ENCODE measurements at places on chromosomes 11 and 22. TPM values are rescaled to one million over a fixed set of nuclear protein-coding genes. Genes with fewer than 3 reads are reported as not detected.

The DERL3 gene
- total RNA-seq = 0.66 TPM

The ANGPTL5 gene
- total RNA-seq = not detected

The UBQLNL gene
- 0.30 TPM for total RNA-seq

The FAM111A gene
- total RNA-seq = 32.8 TPM

The TECTA gene
- total RNA-seq = 0.22 TPM

The MLC1 gene
- not detected for total RNA-seq

The C11orf42 gene
- total RNA-seq = not detected

The MS4A1 gene
- total RNA-seq = 0.75 TPM

The TRIM66 gene
- total RNA-seq = 9.8 TPM

The MMP27 gene
- not detected for total RNA-seq

The ACTN3 gene
- total RNA-seq = 0.22 TPM

The GALNT18 gene
- total RNA-seq = 0.08 TPM

The KCNK4 gene
- total RNA-seq = not detected

The KRTAP5-10 gene
- total RNA-seq = not detected

The LAYN gene
- total RNA-seq = 1.4 TPM

The LUZP2 gene
- total RNA-seq = not detected

The GGTLC3 gene
- total RNA-seq = 0.58 TPM

The PCF11 gene
- total RNA-seq = 124 TPM

The GUCY1A2 gene
- not detected for total RNA-seq

The OR5D13 gene
- total RNA-seq = not detected

The MYOD1 gene
- total RNA-seq = not detected

The FOLR3 gene
- 0.47 TPM for total RNA-seq

The MPPED2 gene
- total RNA-seq = 0.96 TPM

The CSKMT gene
- 17.8 TPM for total RNA-seq

The RIMBP3C gene
- total RNA-seq = not detected

The PARVB gene
- total RNA-seq = 6.4 TPM

The SLC5A4 gene
- total RNA-seq = not detected

The CCDC88B gene
- total RNA-seq = 107 TPM

The UPK3A gene
- not detected for total RNA-seq

The ANO1 gene
- not detected for total RNA-seq

The FDXACB1 gene
- total RNA-seq = 3.9 TPM

The MAP6 gene
- not detected for total RNA-seq

The NXPE1 gene
- total RNA-seq = not detected

The LPXN gene
- 35.5 TPM for total RNA-seq

The LMO1 gene
- not detected for total RNA-seq

The DLG2 gene
- 2.0 TPM for total RNA-seq

The OR10D3 gene
- not detected for total RNA-seq

The SYT9 gene
- total RNA-seq = not detected

The MUC5AC gene
- total RNA-seq = not detected

The ROBO3 gene
- 27.2 TPM for total RNA-seq

The MMP8 gene
- not detected for total RNA-seq

The MAPK8IP1 gene
- total RNA-seq = 2.4 TPM

The OVCH2 gene
- not detected for total RNA-seq

The RPLP2 gene
- total RNA-seq = 5,390 TPM

The CD6 gene
- 827 TPM for total RNA-seq

The OR8G1 gene
- not detected for total RNA-seq

The SLC5A1 gene
- not detected for total RNA-seq

The TXNRD2 gene
- total RNA-seq = 19.5 TPM

The CHST1 gene
- not detected for total RNA-seq
